Putamen (tissue), 1 donor: ENCODE measurements at places on chromosomes 11 and 22.

GRCh38 chr11:76759092-76759491 lies 24.1 kb upstream of the TSKU start:
- no peak for DNase-seq

GRCh38 chr22:17957204-17957603 lies 67.2 kb downstream of the MICAL3 start:
- no peak for DNase-seq

DNA sequence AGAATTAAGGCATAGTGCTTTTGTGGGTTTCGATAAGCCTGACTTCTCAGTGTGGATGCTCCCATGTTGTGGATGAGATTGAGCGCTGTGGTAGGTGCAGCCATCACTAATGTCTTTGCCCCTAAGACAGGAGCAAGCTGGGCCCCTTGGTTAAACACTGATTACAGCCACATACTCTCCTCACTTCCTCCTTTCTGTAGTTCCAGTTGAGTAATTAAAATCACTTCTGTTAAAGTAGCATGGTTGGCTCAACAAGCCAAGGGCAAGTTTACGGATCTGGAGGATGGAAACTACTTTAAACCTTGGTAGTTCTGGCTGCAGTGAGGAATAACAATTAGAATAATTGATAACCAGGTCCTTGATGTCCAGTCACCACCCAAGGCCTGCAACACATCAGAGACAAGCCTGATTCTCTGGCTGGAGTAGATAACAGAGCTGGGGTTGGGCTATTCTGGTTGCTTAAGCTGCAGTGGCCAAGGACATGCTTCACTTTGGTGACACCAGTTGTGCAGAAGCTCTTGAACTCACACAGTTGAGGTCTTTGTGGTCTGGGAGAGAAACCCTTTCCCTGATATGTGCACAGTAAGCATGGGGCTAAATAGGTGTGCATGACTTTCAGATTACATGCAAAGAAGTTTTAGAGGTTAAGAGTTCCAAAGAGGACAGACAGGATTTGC lies 81.3 kb downstream of the KIRREL3 start:
- DNase-seq, result no peak

DNA sequence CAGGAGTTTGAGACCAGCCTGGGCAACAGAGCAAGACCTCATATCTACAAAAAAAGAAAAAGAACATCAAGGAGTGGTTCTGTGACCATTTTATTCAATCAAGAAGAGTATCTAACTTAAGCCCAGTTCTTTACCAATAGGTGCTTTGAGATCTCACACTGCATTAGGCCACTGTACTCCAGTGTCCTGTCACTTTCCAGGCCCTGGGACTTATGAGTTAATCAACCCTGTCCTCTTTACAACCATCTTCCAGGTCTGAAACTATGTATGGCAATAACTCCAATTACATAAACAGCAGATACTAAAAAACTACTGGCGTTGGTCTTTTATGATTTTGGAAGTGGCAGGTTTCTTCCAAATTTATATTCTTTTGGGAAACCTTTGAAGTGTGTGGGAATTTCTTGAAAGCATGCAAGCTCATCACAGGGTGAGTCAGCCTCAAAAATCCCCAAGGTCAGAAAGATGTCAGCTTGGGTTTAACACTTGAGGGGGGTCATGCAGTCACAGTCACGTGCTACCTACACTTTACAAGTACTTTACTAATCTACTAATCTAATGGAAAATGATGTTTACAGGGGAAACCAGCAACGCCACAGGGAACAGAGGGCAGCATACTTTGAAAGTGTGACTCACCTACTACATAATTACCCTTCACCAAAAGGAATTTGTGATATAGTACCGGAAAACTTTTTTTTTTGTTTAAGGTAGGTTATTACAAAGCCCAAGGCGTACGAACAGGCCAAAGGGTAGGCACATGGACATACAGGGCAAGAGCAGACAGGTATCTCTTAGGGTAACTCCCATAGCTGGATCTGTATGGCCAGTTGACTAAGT lies 15.6 kb downstream of the PISD start:
- DNase-seq, result no peak

DNA sequence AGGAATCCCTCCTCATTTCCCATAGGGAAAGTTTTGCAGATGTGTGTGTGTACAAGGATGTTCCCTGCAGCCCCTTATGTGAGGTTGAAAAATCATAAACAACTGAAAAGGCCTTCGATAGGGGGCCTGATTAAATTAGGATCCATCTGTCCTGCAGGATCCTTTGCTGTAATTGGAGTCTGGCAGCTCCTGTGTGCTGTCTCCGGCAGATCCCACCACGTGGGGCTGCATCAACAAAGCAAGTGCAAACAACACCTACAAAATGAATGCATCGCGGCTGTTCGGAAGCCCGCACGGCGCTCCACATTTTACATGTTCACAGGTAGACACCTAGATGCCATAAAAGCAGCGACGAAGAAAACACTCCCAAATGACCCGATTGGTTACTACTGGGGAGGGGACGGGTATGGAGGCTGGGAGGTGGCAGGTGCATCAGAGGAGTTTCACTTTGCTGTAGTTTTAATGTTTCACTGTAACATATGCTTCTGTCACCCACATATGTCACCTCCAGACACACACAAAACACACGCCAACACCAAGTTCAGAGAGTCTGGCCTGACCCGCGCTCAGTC lies 52.2 kb downstream of the NFAM1 start:
- DNase-seq, result no peak

DNA sequence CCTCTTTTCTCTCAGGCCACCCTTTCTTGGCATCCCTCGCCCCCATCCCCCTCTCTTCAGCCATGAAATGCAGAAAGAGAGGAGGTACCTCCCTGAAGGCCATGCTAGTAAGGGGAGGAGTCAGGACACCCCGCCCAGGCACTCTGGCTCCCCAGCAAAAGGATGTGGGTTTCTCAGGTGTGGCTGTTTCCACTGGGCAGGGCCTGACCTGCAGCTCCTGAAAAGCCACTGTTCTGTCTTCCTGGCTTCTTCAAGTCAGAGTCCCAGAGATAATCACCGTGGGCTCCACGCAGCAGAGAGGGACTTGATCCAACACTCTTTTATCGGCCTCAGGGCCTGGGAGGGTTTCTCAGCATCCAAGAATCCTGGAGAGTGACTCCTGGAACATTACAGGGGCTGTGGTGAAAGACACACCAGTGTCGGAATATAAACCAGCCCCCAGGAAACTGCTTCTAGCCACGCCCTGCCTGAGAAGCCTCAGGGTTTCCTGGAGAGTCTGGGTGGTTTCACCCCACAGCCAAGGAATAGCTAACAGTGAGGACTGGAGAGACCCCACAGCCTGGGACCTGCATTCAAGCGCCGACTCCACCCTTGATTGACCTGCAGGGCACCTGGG lies 45.7 kb upstream of the TSPAN18 start:
- no peak for DNase-seq

- no peak for DNase-seq
These were observed 1.4 kb upstream of the APOA5 start for GRCh38 chr11:116792869-116793771.
